ENCODE measurements at places on chromosomes 5 and 9.

DNA sequence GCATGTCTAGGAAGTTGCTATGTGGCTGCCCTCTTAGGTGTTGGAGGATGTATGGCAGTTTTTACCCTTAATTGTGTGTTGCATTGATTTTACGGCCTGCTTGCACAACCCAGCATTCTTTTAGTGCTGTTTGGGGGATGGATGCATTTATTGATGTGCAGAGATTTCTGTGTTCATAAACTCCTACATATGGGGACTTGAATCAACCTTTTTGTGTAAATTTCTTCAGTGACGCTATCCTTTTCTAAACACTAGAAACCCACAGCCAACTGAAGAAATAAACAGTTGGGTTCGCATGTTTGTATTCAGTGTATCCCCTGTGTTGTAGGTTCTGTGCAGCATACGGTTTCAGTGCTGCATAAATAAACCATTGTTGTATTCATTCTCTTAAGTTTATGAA, 263.7 kb downstream of the RASEF start:
- no peak for DNase-seq

DNA sequence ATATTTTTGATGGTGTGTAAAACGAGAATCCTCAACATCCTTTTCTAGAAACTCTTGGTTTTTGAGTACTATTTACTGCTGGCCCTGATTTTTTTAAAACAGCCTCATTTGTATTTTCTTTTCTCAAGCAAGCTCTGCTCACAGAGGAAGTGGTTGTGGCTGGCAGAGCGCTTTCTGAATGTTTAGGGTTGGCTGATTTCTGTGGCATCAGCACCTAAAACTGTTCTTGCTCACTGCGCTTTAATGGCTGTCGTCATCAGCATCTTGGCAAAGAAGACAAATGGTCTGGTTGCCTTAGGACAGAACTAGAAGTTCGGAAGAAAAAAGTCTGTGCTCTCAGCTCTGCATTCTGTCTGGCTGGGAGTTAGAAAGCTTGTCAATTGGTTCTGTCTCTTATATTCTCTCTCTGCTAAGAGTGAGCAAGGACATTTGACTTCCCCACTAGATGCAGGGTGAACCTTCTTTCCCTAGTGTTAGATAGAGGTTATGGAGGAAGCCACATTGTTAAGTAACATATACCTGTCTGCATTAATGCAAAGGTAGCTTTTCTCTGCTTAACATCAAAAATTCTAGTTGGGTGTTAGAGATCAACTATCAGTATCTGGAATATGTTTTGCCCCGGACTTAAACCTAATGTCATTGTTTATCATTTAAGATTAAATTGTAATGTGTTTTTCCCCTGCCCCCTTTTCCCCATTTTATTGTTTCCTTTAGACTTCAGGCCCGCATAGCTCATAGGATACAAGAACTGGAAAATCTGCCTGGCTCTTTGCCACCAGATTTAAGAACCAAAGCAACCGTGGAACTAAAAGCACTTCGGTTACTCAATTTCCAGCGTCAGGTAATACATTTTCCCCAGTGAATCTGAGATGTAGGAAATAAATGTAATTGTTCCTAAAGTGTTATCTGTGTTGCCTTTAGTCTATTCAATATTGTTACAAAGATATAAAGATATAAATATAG, 39.0 kb downstream of the SMARCA2 start:
- DNase-seq = peak; percentile 36

GRCh38 chr5:76400466-76400865, 2.6 kb upstream of the IQGAP2 start:
- no peak for DNase-seq

GRCh38 chr9:112581469-112582176, 95.0 kb downstream of the KIAA1958 start:
- no peak for DNase-seq

GRCh38 chr9:124652615-124653393, 118.3 kb downstream of the NR6A1 start:
- no peak for DNase-seq

DNA sequence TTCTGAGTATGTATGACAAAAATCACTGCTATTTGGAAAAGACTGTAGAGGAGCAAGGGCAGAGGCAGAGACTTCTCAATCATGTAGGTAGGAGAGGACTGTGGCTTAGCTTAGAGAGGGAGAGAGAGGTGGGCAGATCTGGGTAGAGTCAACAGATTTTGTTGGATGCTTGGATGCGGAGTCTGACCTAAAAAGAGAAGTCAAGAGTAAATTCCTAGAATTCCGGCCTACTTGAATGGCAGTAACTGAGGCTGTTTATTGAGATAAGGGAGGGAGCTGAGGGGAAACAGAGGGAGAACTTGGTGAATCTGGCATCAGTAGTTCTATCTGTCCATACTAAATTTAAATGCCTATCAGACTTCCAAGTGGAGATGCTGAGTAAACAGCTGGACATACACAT, 2.4 kb downstream of the TICAM2 start:
- DNase-seq = no peak

GRCh38 chr5:32163785-32164184, 10.3 kb downstream of the GOLPH3 start:
- DNase-seq = no peak

DNA sequence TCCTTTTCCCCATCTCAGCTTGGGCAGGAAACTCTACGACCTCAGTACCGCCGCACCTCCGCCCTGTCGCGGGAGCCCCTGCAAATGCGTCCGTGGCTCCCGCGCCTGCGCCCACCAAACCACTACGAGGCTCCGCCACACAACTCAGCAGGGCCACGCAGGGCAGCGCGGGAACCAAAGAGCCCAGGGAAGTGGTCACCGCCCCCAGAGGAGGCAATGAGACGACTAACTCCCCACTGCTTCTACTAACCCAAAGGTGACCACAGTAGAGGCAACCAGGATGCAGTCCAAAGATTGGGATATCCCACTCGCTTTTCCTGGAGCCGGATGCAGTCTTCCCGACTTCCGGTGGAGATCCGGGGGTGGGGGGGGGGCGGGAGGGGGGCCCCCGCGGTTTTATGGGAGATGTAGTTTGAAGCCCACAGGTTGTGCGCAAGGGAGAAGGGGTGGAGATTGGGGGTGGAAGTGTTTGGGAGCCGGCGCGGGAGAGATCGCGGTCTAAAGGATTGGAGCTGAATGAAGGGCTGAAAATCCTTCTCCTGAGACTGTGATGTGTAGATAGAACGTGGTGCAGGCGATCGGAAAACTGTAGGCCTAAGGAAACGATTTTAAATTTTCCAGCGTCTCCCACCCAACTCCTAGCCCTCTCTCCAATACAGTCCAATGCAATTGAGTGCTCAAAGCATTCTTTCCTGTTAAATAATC, at the start of gene NUDT12:
NUDT12 (minus strand) TSS at position 337 of the 705 bp plus-strand sequence. CDS start 2,541 bp downstream, outside the sequence.
- peak; percentile 26 for DNase-seq

GRCh38 chr9:129725795-129726251, 27.0 kb downstream of the PTGES start:
- no peak for DNase-seq

DNA sequence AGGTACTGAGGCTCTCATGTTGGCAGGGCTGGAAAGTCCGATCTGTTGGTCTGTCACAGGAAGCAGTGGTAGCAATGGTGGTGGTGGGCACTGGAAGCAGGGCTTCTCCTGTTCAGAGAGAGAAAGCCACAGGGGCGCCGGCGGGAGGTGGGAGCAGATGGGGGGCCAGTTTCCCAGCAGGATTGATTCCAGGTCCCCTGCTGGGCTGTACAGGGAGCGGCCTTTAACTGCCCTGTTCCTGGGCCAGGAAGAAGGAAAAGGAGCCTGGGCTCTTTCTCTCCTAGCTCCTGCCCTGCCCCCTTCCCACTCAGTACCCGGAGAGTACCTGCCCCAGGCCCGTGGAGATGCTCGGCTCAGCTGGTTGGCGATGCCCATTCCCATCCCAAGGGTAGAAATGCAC, 2.6 kb upstream of the DAB2IP start:
- DNase-seq = no peak

- no peak for DNase-seq
Observed at GRCh38 chr9:128169925-128170324, 9.9 kb downstream of the BBLN start.

DNA sequence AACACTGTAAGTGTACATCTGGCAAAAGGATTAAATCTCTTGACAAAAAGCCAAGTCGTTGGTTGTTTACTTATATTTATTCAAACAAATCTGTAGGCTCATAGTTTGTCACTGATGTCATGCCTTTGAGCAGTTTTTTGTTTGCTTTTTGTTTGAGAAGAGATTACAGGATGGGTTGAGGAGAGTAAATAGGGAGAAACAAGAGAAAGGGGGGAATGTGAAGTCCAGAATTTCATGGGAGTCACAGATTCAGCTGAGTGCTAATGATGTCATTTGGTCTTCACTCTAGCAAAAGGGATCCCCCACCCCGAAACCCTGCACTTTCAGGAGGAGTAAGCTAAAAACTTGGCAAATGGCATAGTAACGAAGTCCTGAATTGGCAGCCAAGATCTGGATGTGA, 337.4 kb downstream of the GLIS3 start:
- DNase-seq = no peak

DNA sequence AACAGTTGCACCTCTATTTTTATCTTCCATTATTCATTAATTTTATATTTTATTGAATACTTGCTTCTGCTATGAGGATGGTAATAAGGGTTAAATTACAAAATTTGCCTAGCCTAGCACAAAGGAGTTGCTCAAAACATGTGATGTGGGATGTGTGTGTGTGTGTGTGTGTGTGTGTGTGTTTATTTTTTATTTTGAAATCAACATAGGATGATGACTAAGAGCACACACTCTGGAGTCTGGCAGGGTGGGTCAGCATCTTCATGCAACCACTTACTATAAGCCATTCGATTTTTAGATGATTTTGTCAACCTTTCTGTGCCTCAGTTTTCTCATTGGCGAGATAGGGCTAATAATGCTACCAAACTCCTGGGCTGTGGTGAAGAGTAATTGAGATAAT, 57.7 kb upstream of the MAMDC2 start:
- DNase-seq = no peak

DNA sequence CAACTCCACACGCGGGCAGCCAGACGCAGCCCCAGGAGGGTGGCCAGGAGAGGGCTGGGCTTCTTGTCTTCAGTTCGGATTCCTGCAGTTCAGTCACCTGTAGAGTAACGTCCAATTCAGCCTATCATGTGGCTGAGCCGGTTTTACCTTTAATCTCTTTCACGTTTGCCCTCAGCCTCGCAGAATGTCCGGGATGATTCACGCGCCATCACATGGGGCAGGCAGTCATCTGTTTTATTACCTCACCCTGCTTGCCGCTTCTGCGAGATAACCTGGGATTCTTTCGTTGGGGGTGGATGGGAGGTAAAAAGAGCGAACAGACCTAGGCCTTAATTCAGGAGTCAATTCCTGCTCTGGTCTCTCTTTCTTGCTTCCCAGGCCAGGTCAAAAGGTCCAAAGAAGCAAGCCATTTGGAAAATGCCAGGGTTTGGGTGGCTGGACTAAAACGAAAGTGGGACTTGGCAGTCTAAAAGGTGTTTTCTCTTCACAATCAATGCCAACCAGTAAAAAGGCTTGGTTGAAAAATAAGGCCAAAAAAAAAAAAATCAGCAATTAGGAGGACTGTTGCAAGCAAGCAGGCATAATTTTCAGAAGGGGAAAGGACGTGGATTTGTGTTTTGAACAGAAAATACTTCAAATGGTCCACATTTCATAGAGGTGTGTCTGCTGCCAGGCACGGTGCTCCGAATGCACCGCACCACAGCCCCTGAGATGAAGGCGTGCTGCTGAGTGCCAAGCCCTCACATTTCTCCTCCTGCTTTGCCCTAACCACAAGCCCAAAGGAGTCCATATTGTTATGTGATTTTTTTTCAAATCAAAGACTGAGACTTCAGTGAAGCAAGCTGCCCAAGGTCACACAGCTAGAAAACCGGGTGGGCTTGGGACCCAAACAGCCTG, 2.8 kb upstream of the WWC1 start:
- DNase-seq = no peak

GRCh38 chr5:143065185-143065965, 295.2 kb downstream of the ARHGAP26 start:
- DNase-seq = no peak

GRCh38 chr9:121895818-121896544, 197.1 kb downstream of the TTLL11 start:
- no peak for DNase-seq

GRCh38 chr5:112552216-112552615, 133.1 kb upstream of the EPB41L4A start:
- no peak for DNase-seq

GRCh38 chr5:53029608-53030007, 40.5 kb downstream of the ITGA2 start:
- no peak for DNase-seq

DNA sequence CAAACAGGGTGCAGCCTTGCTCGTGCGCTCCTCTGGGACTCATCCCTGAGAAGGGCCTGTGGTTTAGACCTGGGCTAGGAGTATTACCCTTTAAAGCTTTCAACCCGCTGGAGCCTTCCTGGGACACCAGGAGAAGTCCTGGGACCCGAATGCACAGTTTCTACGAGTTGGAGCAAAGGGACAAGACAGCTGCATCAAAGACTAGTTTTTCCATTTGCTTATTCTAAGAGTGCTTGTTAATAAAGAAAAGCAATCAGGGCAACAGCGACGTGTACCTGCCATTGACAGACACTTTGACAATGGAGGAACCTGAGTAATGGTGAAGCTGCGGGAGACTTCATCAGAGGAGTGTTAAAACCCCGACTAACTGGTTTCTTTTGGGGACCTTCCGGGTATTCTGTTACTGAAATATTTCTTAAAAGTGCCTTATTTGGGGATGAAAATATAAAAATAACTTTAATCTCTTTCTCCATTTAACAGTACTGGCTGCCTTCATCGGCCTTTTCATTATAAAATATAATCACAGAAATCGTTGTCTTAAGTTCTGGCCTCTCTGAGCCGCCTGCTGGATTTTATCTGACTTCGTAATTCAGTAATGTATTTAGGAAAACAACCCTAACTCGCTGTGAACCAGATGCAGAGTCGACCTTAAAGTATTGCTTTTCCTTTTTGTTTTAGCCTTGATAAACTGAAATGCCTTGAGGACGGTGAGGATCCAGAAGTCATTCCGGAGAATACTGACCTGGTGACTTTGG, 732 bp downstream of the SNAPC3 start:
- DNase-seq = no peak

DNA sequence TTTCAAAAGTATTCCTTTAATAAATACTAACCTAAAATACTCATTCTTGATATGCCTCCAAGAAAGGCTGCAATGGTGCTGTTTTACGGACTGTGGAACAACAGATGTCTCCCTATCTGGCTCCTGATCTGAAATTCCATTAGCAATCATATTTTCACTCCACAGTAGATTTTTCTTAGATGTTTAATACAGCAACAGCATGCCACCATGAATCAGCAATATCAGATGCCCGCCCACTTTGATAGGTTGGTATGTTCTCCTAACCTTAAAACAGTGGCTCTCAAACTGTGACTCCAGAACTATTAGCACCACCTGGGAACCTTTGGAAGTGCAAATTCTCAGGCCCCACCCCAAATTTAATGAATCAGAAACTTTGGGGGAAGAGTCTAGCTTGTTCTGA, 110.2 kb downstream of the MLLT3 start:
- no peak for DNase-seq

DNA sequence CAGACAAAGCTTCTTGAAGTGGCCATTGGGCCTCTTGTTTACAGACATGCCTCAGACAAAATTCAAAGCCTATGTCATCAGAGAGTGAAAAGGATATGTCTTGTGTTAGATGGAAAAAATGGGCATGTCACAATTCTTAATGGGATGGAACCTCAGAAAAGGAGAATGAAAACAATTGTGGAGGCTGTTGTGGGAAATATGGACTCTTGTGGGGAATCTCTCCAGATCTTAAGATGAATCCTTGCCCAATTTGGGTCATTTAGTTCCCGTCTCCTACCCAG, 19.5 kb downstream of the SLC22A5 start:
- no peak for DNase-seq

All from stimulated activated CD8-positive, alpha-beta memory T cell treated with anti-CD3 and anti-CD28 coated beads, Interleukin-2, amount 100 ng/mL, for 48 hours (primary cell).